C1 segment of cervical spinal cord (tissue), 14 donors: ENCODE measurements at places on chromosomes 13 and 19.

DNA sequence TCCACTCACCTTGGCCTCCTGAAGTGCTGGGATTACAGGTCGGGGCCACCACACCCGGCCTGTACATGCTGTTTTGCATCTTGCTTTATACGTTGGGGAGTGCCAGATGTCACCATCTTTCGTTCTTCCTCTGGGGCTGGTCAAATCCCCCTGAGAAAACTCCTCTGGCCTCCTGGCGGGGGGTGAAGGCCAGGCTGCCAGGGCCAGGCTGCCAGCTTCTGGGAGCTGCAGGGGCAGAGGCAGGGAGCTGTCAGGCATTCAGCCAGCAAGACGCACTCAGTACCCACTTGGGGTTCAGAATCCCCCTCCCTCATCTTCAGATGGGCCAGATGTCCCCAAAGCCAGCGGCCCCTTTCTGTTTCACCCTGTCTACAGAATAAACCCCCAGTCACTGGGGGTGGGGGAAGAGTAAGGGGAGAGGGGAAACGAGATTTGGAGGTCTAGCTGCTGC is 16.1 kb downstream of the ZSWIM9 start:
- DNase-seq, result no peak

DNA sequence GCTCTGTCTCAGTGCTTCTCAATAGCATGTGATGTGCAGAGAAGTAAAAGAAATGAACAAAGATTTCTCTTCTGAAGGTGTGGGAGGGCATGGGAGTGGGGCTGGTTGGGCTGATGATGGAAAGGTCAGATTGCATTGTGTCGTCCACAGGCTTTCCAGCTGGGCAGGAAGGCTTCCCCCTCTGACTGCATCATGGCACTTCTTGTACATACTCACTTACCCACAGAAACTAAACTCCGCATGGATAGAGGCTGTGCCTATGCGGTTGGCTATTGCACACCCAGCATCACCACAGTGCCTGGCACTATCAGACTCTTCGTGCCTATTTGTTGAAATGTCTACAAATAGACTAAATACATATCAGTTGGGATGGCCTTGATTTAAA is 24.4 kb upstream of the TNFSF11 start:
- no peak for DNase-seq

GRCh38 chr13:111262715-111263114 is 57.7 kb upstream of the TEX29 start:
- DNase-seq, result no peak

GRCh38 chr13:78256484-78256883 is 337.9 kb upstream of the EDNRB start:
- DNase-seq, result no peak

DNA sequence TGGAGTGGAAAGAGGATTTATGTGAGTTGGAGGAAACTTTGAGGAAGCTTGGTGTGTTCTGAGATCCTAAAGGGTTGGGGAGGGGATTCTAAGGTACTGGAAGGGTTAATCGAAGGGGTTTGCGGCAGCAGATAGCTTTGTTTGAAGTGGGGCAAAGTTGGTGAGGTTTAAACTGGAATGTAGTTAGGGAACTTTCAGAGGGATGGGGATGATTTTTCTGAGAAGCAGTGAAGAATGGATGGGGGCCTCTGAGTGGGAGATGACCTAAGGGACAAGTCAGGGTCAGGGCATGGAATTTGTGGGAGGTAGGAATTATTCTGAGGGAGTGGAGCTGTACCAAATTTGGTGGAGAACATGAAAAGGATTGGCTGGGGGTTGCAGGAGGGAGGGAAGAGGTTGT is 3.9 kb downstream of the SAE1 start:
- no peak for DNase-seq

DNA sequence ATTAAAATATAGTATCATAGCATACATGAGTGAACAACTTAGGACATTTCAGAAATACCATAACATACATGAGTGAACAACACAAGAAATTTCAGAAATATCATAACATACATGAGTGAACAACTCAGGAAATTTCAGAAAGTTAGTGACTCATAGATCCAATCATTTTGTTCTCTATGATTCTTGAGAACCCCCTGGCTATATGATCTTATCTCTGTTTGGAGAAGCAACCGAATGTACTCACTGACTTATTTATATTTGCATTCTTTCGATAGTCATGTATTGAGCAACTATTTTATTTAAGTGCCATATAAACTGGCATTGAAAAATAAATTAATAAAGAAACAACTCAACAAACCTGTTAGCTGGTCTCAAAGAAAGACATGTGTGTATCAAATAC is 251.1 kb downstream of the EFNB2 start:
- no peak for DNase-seq

GRCh38 chr19:17255150-17255621 is 9.4 kb downstream of the USHBP1 start:
- DNase-seq, result no peak

GRCh38 chr13:58119351-58119750 is 487.8 kb downstream of the PCDH17 start:
- DNase-seq, result no peak
